ENCODE measurements at places on chromosomes 3 and 15.

- no peak for DNase-seq
These were observed 15.6 kb downstream of the CPA3 start for GRCh38 chr3:148880681-148881080.

DNA sequence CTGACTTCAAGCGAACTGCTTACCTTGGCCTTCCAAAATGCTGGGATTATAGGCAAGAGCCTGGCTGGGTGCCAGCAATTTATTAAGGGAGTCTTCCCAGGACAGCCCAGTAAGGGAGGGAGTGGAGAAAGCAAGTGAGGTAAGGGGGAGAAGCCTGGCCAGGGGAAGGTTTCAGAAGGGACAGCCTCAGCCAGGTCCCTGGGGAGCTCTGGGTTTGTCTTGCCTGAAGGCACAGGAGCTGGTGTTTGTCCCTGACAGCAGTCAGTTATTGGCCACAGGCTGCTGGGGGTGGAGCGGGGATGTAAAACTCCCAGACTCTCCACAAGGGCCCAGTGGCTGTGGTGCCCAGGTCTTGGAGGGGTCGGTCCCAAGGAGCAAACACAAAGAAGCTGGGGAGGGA lies 33.0 kb upstream of the CDCP1 start:
- DNase-seq: no peak

DNA sequence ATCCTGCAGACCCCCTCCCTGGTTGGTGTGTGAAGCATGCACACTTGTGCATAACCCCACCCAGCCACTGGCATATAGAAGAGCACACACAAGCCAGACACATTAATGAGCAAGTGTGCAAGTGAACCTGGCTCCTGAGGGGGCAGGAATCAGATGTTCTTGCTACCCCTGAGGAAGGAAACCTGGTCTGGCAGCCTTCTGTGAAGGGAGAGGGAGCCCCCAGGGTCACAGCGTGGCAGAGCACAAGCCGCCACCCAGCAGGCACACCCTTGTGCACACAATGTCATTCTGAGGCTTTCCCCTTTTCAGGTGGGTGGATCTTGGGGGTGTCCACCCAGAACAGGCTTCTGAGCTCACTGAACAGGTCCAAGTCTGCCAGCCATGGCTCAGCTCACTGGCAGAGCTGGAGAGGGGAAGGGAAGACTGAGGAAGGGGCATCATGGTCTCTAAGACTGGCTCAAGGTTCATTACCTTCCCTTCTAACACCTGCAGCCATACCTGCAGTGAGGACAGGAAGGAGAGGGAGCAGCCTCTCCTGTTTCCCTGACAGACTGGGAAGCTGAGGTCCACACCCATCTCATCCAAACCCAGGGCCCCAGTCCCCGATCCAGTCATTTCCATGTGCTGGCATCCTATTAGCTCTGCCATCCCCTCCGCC lies 31.6 kb upstream of the SEMA3F start:
- no peak for DNase-seq

DNA sequence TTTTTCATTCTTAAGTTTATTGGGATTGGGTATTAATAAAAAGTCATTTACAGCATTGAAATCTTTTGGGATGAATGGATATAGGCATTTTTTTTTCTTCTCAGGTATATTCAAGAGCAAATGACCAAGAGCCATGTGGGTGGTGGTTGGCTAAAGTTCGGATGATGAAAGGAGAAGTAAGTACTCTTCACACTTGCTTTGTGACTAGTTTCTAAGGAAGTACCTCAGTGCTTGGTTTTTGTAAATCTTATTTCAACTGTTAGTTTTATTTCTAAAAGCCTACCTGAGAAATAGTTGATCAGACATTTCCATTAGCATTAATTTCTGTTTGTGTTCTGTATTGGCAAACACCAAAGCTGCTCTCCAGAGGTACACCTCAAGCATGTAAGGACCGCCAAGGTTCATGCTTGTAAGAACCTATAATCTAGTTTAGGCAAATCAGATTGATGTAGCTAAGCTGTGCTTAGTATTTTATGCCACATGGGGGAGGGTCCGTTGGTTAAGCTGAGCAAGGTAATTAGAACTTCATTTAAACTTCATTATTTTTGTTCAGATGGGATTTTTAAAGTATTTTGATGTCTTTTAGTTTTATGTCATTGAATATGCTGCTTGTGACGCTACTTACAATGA lies 35.4 kb downstream of the FXR1 start:
- no peak for DNase-seq

GRCh38 chr15:74716651-74717050 lies 8.7 kb downstream of the CYP1A1 start:
- no peak for DNase-seq

DNA sequence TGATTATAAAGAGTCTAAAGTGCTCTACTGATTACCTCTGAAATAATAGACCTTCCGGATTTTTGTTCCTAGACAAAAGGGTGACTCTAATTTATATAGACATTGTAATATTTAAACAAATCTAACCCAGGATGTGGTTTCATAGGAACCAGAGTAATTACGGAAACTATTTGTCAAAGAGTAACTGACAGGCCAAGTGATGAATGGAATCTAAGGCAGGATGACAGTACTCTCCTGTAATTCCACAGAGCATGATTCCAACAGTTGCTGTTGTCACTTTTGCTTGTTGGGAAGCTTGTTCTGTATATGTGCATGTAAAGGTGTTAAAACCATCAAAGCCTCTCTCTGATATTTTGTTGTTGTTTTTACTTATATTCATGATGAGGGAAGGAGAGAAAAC lies 1141.0 kb downstream of the IGSF11 start:
- DNase-seq: no peak
